ENCODE measurements at places on chromosomes 6 and 20.

GRCh38 chr20:55031971-55032370 is 556.6 kb downstream of the DOK5 start:
- DNase-seq: no peak

DNA sequence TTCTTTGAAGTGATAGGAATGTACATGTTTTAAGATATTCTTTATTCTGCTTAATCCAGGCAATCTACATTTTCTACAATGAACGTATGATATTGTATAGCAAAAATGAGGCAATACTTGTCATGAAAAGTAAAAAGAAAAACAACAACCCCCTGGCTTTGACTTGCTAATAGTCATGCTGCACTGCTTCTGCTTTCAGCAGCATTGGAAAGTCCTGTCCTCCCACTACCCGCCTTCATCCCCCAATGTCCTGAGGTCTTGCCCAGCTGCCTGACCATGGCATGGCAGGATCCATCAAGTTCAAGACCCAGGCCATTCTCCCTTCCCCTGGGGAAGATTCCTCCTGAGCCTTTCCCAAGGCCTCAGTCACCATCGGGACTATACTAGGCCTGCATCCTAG is 156.5 kb downstream of the SH3BGRL2 start:
- DNase-seq: no peak

GRCh38 chr6:159170999-159171712 is 2.0 kb downstream of the FNDC1 start:
- DNase-seq: no peak

GRCh38 chr6:67888886-67889681 is 746.0 kb upstream of the ADGRB3 start:
- no peak for DNase-seq

- no peak for DNase-seq
Observed at GRCh38 chr6:19444041-19444440, 393.1 kb upstream of the ID4 start.
